Sciatic nerve (tissue), 2 donors: ENCODE measurements at places on chromosomes 3 and 15. TPM values are rescaled to one million over a fixed set of nuclear protein-coding genes. Genes with fewer than 3 reads are reported as not detected.

The GP5 gene
- 0.09 TPM for total RNA-seq

The NCKIPSD gene
- 29.3 TPM for total RNA-seq

The FANCD2 gene
- 3.8 TPM for total RNA-seq

The CLDN1 gene
- 130 TPM for total RNA-seq

The GHSR gene
- not detected for total RNA-seq

The NOX5 gene
- total RNA-seq: 0.45 TPM

The CHRM5 gene
- total RNA-seq: 0.18 TPM

The HYAL1 gene
- 19.4 TPM for total RNA-seq
